ENCODE measurements at places on chromosomes 3 and 15.

- no peak for DNase-seq
Observed at GRCh38 chr3:160374472-160374871, 24.6 kb downstream of the IFT80 start.

DNA sequence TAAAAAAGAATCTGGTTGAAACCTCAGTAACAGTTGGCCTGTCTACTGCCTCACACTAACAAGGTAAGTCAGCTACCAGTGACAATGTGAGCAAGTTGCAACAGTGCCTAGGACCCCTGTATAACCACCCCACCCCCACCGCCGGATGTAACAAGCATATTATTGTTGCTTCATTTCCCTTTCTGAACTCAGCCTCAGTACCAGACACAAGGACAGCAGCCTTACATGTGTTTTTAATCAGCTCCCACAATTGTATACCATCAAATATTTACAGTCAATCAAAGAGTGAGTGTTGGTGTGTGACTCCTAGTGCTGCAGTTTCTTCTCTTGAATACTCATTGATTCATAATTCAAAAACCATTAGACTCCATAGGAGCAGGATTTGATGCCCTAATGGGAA, 96.4 kb downstream of the PYDC2 start:
- DNase-seq: no peak

DNA sequence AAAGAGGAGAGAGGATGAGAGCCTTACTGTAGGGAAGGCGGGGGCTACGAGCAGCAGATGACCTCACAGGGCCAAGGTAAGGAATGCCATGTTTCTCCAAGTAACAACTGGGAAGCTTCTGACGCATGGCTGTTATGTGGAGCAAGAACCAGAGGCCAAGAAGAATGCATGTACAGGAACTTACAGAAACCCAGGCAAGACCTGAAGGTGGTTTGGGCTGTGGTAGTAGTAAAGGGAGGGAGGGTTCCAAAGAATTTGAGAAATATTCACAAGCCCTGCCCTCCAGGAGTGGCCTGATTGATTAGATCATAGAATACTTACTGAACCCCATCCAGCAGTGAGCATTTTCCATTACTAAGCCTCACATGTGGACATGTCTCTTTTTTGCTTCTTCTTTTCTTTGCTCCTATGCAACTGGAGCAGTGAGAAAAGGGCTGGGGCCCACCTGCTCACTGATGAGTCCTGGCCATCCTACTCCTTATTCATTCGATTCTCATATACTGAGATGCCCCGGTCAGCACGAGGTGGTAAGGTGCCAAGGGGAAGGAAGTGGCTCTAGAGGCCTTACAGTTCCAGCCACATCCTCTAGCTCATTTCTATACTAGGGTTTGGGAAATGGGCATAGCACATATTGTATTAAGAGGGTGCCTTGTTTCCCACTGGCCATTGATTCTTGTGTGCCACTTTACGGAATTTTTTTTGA, 8.3 kb upstream of the SLC12A8 start:
- DNase-seq: no peak

DNA sequence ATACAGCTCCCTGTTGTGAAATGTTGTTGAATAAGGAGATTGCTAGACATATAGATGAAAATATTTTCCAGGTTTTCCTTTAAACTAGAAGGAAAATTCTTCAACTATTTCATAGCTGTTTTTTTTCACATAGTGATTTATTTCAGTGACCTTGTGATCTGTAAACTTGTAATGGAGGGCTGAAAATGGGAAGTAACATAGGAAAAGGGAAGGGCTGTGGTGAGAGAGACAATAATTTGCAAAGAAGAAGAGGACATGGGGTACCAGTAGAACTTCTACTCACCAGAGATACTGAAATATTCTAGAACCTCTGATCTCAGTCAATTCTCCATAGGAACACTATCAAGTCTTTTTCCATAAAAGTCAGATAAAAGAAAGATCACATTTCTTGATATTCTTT, 60.4 kb downstream of the PLS1 start:
- no peak for DNase-seq

- no peak for DNase-seq
Observed at GRCh38 chr3:37700466-37701248, 161.0 kb upstream of the CTDSPL start.

- no peak for DNase-seq
Observed at GRCh38 chr3:9390265-9390888, 7.0 kb upstream of the SETD5 start.

DNA sequence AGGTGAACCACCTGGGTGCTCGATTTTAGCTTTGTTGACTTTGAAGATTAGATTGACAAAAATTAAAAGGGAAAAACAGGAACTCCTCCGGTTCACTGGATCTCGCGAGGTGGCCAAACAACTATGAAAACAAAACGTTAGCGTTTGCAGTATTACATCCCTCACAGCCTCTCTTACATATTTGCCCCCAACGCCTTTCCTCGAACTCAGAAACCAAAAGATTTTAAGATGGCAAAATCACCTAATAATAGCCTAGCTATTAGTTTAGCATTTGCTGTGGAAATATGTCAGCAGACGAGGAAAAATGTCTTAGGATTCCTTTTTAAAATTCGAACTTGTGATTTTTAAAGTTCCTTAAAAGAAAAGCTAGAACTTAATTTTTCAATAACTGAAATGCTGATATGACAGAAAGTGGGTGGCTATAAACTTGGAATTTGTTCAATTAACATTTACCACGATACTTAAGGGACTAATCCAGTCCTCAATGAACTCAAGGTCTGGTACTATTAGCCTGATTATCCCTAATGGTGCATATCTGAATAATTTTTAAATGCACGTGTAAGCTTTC, 491 bp upstream of the SENP7 start:
- no peak for DNase-seq

GRCh38 chr3:29314727-29315088, 33.8 kb downstream of the RBMS3 start:
- no peak for DNase-seq

- DNase-seq: no peak
Observed at GRCh38 chr3:53794597-53794996, 51.6 kb downstream of the CHDH start.

DNA sequence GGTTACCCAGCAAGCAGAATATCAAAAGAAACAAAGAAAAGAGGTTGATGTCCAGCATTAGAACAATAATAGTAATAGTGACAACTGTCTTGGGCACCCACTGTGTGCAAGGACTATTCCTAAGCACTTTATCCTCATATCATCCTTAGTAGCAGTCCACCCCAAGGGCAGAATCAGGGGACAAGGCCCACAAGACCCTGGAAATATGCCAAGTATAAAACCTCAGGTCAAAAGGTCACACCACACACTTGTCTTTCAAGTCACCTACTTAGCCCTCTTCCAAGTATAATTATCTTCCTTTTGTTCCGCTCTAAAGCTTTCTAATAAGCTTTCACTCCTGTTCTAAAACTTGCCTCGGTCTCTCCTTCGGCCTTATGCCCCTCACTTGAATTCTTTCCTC, 124.0 kb upstream of the STT3B start:
- DNase-seq: no peak

DNA sequence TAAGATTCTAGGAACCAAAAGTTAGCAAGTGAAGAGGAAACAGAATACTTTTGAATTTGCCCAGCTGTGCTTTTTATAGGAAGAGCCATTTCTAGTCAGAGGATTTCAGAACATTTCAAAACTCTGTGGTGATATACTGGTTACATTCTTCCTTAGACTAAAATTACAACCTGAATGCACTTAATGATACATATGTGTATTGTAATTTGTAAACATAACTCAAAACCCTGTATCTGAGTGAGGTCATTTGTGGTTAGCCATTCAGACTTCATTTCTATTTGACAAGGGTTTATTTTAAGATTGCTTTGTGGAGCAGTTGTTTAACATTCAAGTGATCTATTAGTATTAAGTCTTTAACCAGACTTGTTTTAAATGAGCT, 59.4 kb upstream of the TRIM71 start:
- DNase-seq: no peak

GRCh38 chr15:25054943-25055342, 100.2 kb downstream of the SNRPN start:
- no peak for DNase-seq

DNA sequence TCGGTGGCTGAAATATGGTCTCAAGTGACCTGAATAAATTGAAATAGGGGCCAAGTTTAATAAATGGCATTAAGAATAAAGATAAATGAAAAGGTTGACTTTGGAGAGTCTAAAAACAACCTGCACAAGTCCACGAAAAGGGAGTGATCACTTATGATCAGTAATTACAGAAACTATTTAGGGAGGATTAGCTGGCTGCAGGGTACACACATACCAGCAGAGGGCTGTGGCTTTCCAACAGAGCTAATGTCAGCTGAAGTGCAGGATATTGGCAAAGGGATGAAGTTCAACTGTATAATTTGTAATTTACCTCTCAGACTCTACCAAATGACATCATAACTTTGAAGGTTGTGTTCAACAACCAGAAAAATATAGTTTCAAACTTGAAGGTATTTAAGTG, 86.8 kb downstream of the SYNPR start:
- no peak for DNase-seq

DNA sequence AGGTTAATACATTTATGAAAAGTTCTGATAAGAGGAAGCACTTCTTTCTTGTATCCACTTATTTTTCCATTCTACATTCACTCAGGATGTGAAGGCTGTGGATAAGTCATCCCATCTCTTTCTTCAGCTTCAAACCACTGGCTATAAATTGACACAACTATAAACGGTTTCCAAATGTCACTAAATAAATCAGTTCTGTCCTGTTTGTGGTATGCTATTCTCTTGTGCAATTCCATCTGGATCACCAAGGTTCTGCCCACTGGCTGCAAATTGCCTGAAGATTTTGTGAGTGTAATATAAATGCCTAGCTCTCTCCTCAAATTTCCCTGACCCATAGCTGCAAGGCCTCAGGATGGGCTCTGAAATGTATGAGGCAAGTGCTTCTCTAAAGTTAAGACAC, 7.1 kb upstream of the LMOD3 start:
- no peak for DNase-seq

DNA sequence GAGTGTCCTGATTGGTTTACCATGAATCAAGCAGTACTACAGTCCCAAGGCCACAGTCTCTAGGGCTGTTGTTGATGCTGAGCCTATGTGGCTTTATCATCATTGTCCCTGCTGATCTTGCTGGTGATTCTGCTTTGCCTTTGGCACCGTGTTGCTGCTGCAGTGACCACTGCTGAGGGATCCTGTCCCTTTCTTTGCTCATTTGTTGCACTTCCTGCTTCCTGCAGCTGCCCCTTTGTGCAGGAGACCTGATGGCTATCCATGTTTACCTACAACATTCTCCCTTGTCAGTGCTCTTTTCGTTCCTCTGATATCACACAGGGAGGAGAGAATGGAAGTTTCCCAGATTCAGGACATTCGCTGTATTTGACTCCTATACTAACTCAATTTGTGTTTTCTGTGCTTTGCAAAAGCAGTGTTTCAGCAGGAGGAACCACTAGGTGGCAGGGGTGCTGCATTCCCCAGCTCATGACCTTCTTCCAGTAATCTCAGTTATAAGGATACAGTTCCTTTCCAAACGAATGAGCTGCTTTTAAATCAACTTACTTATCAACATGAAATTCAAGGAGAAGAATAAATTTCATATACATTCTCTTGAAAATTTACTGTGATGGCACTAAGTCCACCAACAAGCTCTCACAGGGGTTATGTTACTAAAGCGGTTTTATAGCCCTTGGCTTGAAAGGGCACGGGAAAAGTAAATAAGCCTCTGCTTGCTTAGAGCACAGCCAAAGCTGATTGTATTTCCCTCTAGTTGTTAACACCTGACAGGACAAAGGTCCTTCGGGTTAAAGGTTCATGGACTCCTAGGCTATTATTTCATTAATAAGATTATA, 9.7 kb upstream of the THUMPD3 start:
- peak; percentile 56 for DNase-seq

DNA sequence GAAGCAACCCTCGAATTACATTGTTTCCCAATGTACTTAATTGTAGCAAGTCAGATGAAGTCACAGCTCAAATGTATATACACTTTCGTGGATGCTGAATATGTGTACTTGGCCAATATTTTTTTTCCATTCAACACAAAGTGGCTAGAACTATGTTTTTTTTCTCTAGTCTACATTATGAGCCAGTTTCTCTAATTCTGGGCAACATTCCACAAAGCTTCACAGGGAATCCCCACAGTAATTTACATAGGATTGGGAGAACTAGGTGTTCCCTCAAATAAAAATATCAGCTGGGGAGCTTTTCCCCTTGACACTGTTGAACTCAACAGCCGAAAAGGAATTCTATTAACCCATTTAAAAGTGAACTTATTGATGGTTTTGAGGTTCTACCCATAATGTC, 493.1 kb downstream of the MECOM start:
- no peak for DNase-seq

GRCh38 chr15:53807501-53807900, 48.0 kb upstream of the WDR72 start:
- no peak for DNase-seq

- DNase-seq: no peak
Observed at GRCh38 chr3:34808287-34808686, 831.0 kb upstream of the ARPP21 start.

- no peak for DNase-seq
Observed at GRCh38 chr3:9108876-9109567, 140.4 kb downstream of the SRGAP3 start.

GRCh38 chr3:48966876-48967361, 23.1 kb upstream of the P4HTM start:
- DNase-seq: peak; percentile 66

- no peak for DNase-seq
Observed at GRCh38 chr15:29874977-29875376, 52.7 kb upstream of the TJP1 start.

GRCh38 chr3:54122324-54123002, at the start of gene CACNA2D3:
CACNA2D3 (plus strand) TSS chr3:54122552.
- DNase-seq: no peak

DNA sequence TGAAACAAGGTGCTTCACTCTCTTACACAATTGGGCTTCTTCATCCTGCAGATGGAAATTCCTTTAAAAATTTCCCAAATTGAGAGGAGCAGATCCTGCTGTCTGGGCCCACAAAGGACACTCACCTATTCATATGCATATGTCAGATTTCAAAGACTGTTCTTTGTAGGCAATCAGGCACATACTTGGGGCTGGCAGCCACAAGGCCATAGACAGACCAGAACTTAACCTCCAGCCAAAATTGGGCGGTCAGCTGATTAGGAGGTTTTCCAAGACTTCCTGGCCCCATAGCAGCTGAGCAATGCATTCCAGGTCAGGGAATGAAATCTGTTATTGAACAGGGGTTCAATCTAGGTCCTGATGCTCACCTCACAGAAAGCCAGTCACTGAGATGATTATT, 15.0 kb upstream of the HPS3 start:
- no peak for DNase-seq

GRCh38 chr3:144032531-144033239, 61.1 kb downstream of the DIPK2A start:
- no peak for DNase-seq

DNA sequence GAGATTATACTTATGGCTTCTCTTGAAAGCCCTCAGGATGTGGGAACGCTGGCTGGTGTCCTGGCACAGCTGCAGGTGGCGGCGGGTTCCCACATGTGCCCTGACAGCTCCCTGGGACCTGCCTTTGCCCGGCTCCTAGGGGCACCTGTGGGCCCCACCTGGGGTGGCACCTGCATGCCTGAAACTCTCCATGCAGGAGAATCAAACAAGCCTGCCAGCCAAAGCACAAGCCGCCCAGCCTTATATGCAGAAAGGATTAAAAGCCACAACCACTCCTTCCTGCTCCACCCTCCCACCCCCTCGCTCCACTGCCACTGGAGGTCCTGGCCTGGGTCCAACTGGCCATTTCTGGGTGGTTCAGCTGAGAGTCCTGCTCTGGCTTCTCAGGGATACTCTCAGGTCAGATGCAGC, 18.1 kb downstream of the TRPM1 start:
- peak; percentile 70 for DNase-seq
